Spinal cord (tissue), 10 donors: ENCODE measurements at places on chromosomes 6 and 20. TPM values are rescaled to one million over a fixed set of nuclear protein-coding genes. Genes with fewer than 3 reads are reported as not detected.
A peak's percentile ranks its signal among the peaks of the same experiment; 100 is the strongest.

DNA sequence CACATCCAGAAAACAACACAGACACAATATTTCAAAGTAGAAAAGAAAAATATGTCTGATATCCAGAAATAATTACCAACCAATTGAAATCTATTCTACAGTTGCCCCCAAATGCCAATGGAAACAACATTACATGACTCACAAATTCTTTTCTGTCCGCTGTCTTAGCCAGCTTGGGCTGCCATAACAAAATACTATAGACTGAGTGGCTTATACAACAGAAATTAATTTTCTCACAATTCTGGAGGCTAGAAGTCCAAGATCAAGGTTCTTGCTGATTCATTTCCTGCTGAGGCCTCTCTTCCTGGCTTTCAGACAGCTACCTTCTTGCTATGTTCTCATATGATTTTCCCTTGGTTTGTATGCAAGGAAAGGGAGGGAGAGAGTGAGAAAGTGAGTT, 698.1 kb downstream of the DHX35 start:
- H3K27me3 ChIP-seq, result no peaks in the 10 kb centered on the region
- H3K4me1 ChIP-seq, result no peaks in the 10 kb centered on the region
- no peak overlapping the region for H3K4me3 ChIP-seq
- H3K27ac ChIP-seq, result no peak overlapping the region

Gene TREML2
- total RNA-seq, result 0.40 TPM

GRCh38 chr6:45386501-45386900, 8.8 kb upstream of the SUPT3H start:
- no peak overlapping the region for H3K27ac ChIP-seq
- DNase-seq, result no peak
- no peak overlapping the region for H3K4me3 ChIP-seq

DNA sequence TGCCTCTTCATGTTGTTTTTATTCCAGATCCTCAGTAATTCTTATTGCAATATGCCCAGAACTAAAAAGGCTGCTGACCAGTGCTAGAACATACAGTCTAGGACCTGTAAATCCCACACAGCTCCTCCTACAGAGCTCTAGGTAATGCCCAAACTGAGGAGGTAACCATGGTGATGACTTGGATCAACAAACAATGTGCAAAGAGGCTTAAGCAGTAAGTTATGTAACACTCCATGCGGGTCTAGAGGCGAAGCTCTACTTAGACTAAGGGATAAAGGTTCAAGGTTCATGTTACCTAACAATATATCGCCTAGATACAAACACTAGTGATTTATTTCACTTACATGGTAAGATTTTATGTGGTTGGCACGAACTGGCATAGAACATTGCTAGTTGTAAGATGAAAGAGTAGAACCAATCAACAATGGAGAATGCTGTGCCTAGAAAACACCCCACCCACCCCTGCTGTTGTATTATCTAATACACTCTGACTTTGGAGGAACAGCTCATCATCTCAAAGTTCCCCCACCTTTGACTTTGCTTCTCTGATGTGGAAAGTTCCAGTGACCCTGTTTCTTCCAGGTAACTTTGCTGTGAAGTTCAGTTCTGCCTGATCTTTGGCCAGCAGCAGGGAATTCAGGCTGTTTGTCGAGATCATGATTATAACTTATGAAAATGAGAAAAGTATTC, 242.4 kb downstream of the ALDH8A1 start:
- DNase-seq, result no peak
- no peaks in the 10 kb centered on the region for H3K4me1 ChIP-seq
- no peak overlapping the region for H3K4me3 ChIP-seq
- no peaks in the 10 kb centered on the region for H3K27me3 ChIP-seq
- H3K27ac ChIP-seq, result no peak overlapping the region

Gene SYNDIG1
- 26.2 TPM for total RNA-seq

Gene FLRT3
- 53.7 TPM for total RNA-seq

Gene HLA-DOA
- total RNA-seq, result 5.8 TPM

Gene APMAP
- total RNA-seq, result 89.8 TPM

DNA sequence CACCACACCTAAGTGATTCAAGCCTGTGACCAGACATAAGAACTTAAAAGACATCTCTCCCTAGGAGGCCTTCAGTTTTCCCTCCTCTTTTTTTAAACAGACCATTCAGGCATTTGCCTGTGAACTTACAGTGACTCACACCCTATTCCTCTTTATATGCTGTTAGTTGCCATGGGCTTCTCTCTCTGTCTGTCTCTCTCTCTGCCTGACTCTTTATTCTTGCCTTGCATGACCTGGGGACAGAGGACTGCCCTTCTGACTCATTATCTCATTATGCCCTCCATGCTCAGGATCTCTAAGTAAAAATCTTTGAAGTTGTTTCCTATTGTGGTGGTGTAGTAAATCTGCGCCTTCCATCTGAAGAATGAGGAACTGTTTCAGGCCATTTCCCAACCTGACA, 442.2 kb upstream of the MAN1A1 start:
- H3K27me3 ChIP-seq, result no peaks in the 10 kb centered on the region
- H3K27ac ChIP-seq, result no peak overlapping the region
- no peaks in the 10 kb centered on the region for H3K4me1 ChIP-seq
- no peak for DNase-seq

Gene PBOV1
- total RNA-seq, result not detected

DNA sequence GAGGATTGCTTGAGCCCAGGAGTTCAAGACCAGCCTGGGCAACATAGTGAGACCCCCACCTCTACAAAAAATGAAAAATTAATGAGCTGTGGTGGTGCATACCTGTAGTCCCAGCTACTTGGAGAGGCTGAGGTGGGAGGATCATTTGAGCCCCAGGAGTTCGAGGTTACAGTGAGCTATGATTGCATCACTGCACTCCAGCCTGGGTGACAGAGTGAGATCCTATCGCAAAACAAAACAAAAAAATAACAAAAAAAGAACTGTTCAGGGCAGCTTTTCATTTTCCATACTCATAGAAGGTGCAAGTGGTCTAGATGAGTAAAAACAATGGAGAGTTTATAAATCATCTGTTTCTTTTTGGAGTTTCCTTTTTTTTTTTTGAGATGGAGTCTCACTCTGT, 21.1 kb downstream of the AKAP7 start:
- H3K27me3 ChIP-seq, result no peaks in the 10 kb centered on the region
- no peak overlapping the region for H3K27ac ChIP-seq
- no peaks in the 10 kb centered on the region for H3K36me3 ChIP-seq

Gene CENPW
- 9.2 TPM for total RNA-seq

- no peaks in the 10 kb centered on the region for H3K27me3 ChIP-seq
- H3K4me3 ChIP-seq, result no peak overlapping the region
- no peak overlapping the region for H3K27ac ChIP-seq
- no peaks in the 10 kb centered on the region for H3K36me3 ChIP-seq
- H3K4me1 ChIP-seq, result no peaks in the 10 kb centered on the region
Measured at GRCh38 chr6:40098774-40099173, 164.5 kb upstream of the MOCS1 start.

- no peaks in the 10 kb centered on the region for H3K4me1 ChIP-seq
- no peaks in the 10 kb centered on the region for H3K36me3 ChIP-seq
- H3K27ac ChIP-seq, result no peak overlapping the region
- no peak for DNase-seq
- H3K4me3 ChIP-seq, result no peak overlapping the region
Measured at GRCh38 chr6:10448096-10448495, 33.2 kb upstream of the TFAP2A start.

Gene SLC16A10
- 15.2 TPM for total RNA-seq

Gene RIPOR2
- 34.2 TPM for total RNA-seq

GRCh38 chr6:44851176-44851575, 463.7 kb downstream of the CDC5L start:
- no peak for DNase-seq
- H3K27ac ChIP-seq, result no peak overlapping the region
- no peaks in the 10 kb centered on the region for H3K4me1 ChIP-seq
- H3K36me3 ChIP-seq, result no peaks in the 10 kb centered on the region

- no peak overlapping the region for H3K4me3 ChIP-seq
- H3K27me3 ChIP-seq, result no peaks in the 10 kb centered on the region
- H3K4me1 ChIP-seq, result no peaks in the 10 kb centered on the region
- DNase-seq, result no peak
Measured at GRCh38 chr6:56279331-56280080, 32.1 kb upstream of the COL21A1 start.

- no peak for DNase-seq
- H3K4me1 ChIP-seq, result peaks cover 3% of the 10 kb centered on the region
- H3K4me3 ChIP-seq, result no peak overlapping the region
- H3K27ac ChIP-seq, result no peak overlapping the region
Measured at GRCh38 chr6:136464874-136465273, 85.3 kb downstream of the MAP7 start.

Gene TNF
- total RNA-seq, result 0.39 TPM

GRCh38 chr20:10856237-10857015, 182.6 kb upstream of the JAG1 start:
- DNase-seq, result no peak
- no peak overlapping the region for H3K4me3 ChIP-seq
- no peaks in the 10 kb centered on the region for H3K36me3 ChIP-seq
- peaks cover 2% of the 10 kb centered on the region for H3K27me3 ChIP-seq
- no peak overlapping the region for H3K27ac ChIP-seq
- H3K4me1 ChIP-seq, result no peaks in the 10 kb centered on the region

- H3K27ac ChIP-seq, result no peak overlapping the region
- DNase-seq, result no peak
- H3K4me1 ChIP-seq, result peaks cover 21% of the 10 kb centered on the region
Measured at GRCh38 chr20:24765316-24766142, 183.5 kb upstream of the CST7 start.

Gene PSORS1C1
- total RNA-seq, result 0.99 TPM

DNA sequence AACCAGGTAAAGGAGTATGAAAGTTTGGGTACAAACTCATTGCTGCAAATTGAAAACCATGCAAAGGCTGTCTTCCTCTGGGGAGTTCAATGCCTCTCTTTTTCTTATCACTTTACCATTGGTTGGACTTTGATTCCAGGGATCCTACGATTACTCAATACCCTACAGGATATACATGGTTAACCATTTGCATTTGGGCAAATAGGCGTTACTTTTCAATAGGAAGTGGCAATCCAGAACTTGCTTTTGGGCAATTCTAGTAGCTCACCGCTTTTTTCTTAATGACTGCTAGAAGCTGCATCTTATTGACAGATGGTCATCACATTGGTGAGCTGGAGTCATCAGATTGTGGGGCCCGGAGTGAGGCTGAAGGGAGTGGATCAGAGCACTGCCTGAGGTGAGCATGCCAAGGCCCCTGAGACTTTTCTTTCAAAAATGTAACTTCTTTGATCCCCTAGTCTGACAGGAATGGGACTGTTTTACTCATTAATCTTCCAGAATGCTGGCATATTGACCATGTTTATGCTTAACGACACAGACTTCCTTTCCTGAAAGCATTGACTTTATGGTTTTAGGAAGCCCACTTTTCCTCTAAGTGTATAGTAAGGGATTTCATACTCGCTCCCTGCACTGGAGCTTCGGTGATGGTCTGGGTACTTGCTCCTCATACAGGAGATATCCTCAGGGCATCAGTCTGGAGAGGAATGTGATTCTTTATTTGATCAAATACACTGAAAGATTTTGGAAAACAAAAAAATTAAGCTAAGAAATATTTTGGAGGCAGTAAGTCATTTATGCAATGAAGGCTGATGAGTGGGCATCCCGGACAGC, at the start of gene CCR6:
CCR6 (plus strand) TSS at position 270 of the 831 bp plus-strand sequence. CDS start 13,039 bp downstream, outside the sequence.
- no peaks in the 10 kb centered on the region for H3K36me3 ChIP-seq
- H3K27ac ChIP-seq, result no peak within 1 kb of the TSS
- H3K4me3 ChIP-seq, result no peak within 1 kb of the TSS
- no peak for DNase-seq
- H3K27me3 ChIP-seq, result no peaks in the 10 kb centered on the region

DNA sequence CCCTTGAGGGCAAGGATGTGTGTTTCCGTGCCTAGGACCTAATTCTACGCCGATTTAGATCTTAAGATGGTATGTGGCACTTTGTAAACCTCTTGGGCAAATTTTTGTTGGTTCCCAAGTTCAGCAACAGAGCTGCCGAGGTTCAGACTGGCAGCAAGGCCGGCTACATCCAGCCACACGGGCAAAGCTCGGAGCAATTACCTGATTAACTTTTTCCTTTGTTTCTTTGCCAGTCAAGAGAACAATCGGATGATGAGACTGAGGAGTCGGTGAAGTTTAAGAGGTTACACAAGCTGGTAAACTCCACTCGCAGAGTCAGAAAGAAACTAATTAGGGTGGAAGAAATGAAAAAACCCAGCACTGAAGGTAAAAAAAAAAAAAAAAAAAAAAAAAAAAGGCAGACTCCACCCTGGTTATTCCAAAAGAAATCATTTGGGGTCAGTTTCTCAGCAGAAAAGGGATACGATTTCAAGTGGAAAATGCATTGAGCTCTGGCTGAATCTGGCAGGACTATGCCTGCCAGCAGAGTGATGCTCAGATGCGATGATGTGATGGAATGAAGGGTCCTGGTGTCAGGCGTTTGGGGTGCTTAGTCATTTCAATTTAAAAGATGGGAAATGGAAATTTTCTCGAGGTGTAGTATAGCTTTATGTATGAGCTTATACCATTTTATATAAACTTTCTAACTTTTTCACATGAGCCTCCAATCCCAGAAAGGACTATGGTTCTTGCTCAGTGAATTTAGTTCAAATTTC, 171.6 kb downstream of the SASH1 start:
- no peaks in the 10 kb centered on the region for H3K27me3 ChIP-seq
- H3K36me3 ChIP-seq, result peaks cover 21% of the 10 kb centered on the region
- peak overlapping the region; percentile 93 for H3K27ac ChIP-seq
- DNase-seq, result no peak
- H3K4me3 ChIP-seq, result peak overlapping the region; percentile 13
- H3K4me1 ChIP-seq, result peaks cover 45% of the 10 kb centered on the region

- no peak overlapping the region for H3K4me3 ChIP-seq
- no peak for DNase-seq
- H3K4me1 ChIP-seq, result no peaks in the 10 kb centered on the region
- no peak overlapping the region for H3K27ac ChIP-seq
- H3K36me3 ChIP-seq, result no peaks in the 10 kb centered on the region
- H3K27me3 ChIP-seq, result no peaks in the 10 kb centered on the region
Measured at GRCh38 chr6:100726666-100727065, 154.5 kb downstream of the ASCC3 start.

Gene EEF1A2
- 188 TPM for total RNA-seq

DNA sequence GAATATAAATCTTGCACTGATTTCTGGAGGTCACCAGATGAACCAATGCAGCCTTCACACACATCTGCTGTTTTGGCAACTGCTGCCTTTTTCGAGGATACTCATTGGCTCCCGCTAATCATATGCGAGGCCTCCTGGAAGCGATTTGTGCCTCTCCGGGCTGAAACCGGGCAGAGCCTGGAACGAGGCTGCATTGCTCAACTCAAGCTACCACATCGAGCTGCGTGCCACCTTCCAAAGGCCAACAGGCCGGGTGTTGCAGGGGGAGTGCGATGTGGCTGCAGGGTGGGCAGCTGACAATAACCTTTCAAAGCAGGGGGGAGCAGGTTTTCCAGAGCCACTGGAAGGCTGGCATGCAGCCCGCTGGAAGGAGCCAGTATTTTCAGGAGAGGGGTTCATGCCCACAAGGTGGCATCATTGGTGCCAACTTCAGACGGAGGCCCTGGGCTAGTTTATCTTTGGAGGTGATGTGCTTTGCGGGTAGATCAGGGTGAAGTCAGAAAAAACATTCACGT, 122.6 kb upstream of the IFNGR1 start:
- no peak overlapping the region for H3K27ac ChIP-seq
- DNase-seq, result no peak

- H3K4me1 ChIP-seq, result no peaks in the 10 kb centered on the region
- H3K36me3 ChIP-seq, result no peaks in the 10 kb centered on the region
- H3K27ac ChIP-seq, result no peak overlapping the region
Measured at GRCh38 chr6:134288538-134289203, 29.2 kb downstream of the SGK1 start.

GRCh38 chr20:38104285-38104684, 60.8 kb downstream of the TGM2 start:
- H3K36me3 ChIP-seq, result no peaks in the 10 kb centered on the region
- no peaks in the 10 kb centered on the region for H3K27me3 ChIP-seq
- no peak overlapping the region for H3K27ac ChIP-seq
- H3K4me3 ChIP-seq, result no peak overlapping the region
- peaks cover 4% of the 10 kb centered on the region for H3K4me1 ChIP-seq

- no peaks in the 10 kb centered on the region for H3K27me3 ChIP-seq
Measured at GRCh38 chr20:6416371-6416770, 293.5 kb upstream of the FERMT1 start.

Gene PLAGL2
- 4.5 TPM for total RNA-seq
